ENCODE measurements at places on chromosomes 12 and 14.

GRCh38 chr12:13197526-13198143 is 1.1 kb downstream of the EMP1 start:
- DNase-seq: peak; percentile 43

DNA sequence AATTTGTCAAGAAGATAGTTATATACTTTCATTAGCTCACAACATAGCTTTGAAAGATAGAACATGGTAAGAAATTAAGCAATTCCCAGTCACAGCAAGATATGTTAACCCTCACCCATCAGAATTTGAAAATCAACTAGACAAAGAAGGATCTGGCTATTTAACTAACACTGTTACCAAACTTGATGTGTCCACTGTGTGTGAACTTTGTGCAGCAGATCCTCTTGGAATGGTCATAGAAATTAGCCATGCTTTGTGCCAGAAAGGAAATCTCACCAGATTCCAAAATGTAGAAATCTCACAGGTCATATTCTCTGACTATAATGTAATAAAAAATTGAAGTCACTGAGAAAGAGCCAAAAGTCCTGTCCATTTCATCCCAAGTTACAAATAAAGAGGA is 46.1 kb downstream of the ZNF664 start:
- DNase-seq: no peak

GRCh38 chr12:88388566-88389540 is 191.4 kb downstream of the KITLG start:
- no peak for DNase-seq

- no peak for DNase-seq
These were observed 96.6 kb downstream of the NKX2-1 start for GRCh38 chr14:36423430-36423829.

DNA sequence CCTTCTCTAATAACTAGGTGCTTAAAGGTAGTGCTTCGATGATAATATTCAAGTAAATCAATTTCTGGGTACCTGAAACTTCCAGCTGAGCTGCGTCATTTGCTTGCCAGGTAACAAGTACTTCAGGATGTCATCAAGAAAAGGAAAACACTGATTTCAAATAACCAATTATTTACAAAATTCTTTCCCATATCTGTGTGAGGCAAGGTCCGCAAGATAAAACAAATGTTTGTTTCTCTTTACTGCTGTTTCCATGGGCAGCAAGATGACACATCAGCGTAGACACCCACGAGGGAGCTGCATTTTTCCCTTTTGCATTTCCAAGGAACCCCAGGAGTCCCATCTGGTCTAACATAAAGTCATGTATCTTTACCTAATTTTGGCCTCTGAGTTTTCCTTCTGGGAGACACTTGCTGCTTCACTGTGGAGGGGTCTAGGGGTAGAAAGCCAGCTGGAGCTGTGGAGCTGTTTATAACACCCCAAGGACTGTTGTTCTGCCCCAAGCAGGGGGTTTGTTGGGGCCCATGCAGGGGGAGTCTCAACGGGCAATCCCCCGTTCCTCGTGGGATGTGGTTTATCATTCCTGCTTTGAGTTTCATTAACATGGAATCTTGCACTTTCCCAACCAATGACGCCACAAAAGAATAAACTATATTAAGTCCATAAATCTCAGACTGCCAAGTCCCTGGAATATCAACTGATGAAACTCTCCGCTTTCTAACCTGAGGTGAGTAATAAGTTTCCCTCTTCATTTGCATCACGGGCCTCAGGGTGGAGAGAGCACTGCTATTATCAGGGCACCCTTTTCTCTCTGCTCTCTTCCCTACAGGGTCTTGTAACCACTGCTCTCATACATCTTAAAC is 112.8 kb upstream of the PELI2 start:
- DNase-seq: no peak

- DNase-seq: no peak
These were observed 3.4 kb downstream of the GLIPR1L1 start for GRCh38 chr12:75337905-75338304.

All from A673 (cell line).